NCI-H2081 (cell line): ENCODE measurements at places on chromosomes 12 and 14.

GRCh38 chr14:55671641-55672040, 91.6 kb downstream of the KTN1 start:
- no peak for DNase-seq

DNA sequence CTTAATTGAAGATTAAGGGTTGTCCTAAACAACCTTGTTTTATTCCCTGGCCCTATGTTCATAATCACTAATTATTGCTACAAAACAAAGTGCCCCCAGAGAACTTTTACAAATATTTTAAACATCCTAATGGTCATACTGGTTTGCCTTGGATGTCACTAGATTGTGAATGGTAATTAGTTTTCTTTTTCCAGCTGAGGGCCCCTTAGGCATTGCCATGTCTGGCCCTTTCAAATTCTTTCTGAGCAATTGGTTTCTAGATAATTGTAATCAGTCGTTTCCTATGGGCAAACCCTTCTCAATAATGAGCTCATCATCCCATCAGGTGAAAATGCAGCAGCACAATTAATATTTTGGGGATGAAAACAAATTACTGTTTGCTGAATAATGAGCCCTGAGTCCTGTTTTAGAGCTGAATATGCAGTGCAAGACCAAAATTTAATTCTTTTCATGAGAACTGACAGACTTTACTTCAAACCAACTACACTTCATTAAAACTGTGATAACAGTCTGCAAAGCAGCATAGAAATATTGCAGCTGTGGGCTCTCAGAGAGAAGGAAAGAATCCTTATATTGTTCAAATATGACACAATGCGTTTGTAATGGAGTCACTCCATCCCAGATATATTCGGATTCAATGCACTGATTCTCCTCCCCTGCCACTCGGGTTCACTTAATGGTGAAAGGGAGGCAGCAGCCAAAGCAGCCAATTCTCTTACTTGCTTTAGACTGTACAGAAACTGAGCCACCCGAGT, 67.7 kb upstream of the ARHGAP5 start:
- no peak for DNase-seq

DNA sequence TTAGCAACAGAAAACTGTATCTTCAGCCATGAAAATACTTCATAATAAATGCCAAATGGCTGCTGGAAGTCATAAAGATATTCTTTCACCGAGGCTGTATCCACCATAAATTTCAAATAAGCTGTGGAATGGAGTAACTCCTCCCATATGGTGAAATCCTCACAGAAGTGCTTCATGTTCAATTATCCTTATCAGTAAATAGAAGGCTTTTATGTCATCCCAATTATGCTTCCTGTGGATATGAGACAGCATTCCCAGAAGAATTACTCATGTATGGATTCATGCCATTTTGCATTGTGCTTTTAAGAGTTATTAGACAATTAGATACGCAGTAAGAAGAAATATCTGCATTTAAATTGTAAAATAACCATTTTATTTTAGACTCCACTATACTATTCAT, 99.0 kb downstream of the RTN1 start:
- DNase-seq = peak; percentile 81

- no peak for DNase-seq
Observed at GRCh38 chr14:56098021-56098420, 20.2 kb upstream of the PELI2 start.

DNA sequence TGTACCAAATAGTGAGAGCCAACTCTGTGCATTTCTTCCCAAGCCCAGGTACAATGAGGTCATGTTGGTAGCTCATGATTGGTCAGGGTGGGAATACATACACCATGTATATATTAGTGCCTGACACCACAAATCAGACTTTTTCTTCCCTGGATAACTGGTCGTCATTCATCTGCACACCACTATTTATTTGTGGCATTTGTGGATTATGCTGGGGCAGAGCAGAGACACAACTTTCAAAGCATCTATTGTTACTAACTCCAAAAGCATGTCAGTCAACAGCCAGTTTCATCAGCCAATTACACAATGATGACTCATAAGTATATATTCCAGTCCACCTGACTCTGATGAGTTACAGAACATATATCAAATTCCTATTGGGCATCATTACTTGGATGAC, 181.7 kb downstream of the ADAMTS20 start:
- DNase-seq = no peak

DNA sequence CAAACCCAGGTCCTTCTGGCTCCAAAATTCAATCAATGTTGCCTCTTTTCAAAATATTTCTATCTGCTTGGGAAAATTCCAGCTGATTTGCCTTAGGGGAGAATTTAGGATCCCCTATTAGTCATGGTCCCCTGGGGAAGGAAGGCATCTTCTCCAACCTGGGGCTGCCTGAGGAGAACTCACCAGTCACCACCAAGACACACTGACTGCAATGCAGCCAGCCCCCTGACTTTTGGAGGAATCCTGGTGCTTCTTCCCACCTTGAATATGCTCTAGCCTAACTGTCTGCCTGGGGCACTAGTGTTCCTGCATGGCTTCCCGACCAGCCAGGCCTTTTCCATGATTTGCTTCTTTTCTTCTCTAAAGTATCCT, 71.8 kb upstream of the BCL2L14 start:
- no peak for DNase-seq

DNA sequence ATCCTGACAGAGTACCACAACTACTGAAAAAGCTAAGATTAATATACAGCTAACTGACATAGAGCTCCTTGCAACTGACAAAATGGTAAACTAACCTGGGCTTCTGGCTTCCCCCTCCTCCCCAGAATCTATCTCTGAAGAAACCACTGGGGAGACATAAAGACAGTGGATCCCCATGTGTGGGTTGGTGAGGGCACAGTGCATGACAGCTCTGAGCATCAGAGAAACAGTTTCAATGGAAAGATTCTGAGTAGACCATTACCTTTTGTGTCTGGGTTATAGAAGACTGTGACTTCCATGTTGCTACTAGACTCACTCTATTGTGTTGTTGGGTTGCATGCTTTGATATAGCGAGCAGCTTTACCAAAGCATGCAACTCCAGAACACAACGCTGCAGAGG, 247.4 kb downstream of the EFCAB11 start:
- no peak for DNase-seq

DNA sequence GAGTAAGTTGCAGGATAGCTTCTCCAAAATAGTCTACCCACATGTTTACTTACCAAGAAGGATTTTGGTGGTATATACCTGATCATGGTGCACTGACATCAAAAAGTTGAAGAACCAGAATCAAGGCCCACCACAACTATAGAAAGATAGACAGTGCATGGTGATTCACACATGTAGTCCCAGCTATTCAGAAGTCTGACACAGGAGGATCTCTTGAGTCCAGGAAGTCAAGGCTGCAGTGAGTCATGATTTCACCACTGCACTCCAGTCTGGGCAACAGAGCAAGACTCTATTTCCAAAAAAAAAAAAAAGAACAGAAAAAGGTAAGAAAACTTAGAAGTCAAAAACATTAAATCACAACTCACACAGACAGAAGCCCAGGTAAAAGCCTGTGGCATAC, 422.2 kb upstream of the FOXG1 start:
- DNase-seq = no peak

DNA sequence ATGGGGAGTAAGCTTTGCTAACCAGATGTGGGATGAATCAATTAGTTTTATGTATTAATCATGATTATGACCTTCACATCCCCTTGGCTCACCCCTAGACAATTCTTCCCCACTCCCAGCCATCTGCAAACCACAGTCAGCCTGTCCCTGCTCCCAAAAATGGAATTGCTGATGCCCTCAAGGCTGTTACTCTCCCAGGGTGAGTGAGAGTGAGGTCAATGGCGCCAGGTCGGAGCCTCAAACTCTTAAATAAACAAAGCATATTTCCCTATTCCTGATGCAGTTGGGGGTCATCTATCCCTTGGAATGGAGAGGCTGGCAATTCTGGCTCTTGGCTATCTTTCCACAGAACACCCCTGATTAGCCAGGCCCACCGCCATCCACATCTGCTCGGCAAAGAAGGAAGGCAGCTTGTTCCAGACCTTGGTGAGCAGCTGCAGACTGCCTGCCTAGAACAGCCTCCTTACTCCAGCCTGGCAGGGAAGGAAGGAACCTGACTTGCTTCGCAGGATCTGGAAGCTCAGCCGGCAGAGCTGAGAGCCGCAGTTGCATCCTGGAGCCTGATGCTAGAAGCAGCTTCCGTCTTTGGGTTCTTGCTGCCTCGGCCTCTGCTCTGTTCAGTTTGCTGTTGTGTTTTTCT, 57.0 kb downstream of the SMUG1 start:
- no peak for DNase-seq

DNA sequence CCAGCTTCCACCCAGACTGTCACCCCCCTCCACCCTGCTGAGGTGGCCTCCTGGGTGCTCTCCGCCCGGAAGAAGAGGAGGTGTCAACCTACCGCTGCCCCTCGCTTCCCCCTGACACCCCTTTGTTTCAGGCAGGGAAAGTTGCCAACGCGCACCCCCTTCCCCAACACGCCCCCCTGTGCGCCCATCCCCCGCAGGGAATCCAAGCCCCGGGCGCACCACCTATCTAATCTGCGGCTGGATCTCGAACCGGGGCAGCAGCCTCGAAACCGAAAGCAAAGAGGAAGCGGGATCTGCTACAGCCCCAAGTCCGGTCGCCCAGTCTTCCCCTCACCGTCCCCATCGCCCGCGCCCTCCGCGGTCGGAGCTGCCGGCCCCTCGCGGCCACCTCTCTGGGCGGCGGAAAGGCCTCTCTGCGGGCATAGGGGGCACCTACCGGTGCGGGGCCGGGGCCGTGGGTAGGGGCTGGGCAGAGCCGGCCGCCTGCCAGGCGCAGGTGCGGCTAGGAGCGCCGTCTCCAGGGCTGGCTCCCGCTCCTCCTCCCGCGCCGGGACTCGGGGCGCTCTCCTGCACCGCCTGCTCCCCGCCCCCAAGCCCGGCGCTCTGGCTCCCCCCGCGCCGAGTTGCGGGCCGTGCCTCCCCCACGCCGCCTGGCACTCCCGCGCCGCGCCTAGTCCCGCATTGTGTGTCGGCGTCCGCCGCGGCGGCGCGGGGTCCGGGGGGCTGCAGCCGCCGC, 18.3 kb upstream of the PLEKHH1 start:
- DNase-seq = peak; percentile 46

DNA sequence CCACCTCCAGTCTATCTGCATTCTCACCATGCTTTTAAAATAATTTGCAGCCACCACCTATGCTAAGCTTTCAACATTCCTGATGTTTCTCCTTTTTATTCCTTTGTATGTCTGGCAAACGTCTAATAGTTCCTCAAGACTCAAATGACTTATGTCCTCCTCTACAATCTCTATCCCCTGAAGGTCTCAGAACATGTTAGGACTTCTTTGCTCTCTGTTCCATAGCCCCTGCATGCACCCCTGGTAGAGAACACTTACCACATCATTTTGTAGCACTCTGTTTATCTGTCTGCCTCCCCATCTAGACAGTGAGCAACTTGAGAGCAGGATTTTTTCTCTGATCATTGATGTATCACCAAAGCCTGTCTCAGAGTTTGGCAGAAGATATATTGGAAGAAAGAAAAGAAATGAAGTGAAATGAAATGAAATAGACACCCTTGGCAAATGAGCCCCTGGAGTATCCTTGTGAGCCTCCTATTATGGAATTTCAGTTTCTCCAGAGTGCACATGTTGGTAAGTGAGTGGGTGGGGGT, 1231.2 kb upstream of the FLRT2 start:
- no peak for DNase-seq

- DNase-seq = no peak
Observed at GRCh38 chr12:48279601-48280000, 71.1 kb downstream of the ZNF641 start.

GRCh38 chr12:107948391-107948945, 174.0 kb downstream of the ASCL4 start:
- DNase-seq = no peak
